Activated naive CD8-positive, alpha-beta T cell treated with anti-CD3 and anti-CD28 coated beads, Interleukin-2, amount 50 U/mL, for 24 hours (primary cell): ENCODE measurements at places on chromosomes 5 and 9.

- no peak for DNase-seq
Observed at GRCh38 chr5:154264549-154265196, 74.1 kb downstream of the GALNT10 start.

DNA sequence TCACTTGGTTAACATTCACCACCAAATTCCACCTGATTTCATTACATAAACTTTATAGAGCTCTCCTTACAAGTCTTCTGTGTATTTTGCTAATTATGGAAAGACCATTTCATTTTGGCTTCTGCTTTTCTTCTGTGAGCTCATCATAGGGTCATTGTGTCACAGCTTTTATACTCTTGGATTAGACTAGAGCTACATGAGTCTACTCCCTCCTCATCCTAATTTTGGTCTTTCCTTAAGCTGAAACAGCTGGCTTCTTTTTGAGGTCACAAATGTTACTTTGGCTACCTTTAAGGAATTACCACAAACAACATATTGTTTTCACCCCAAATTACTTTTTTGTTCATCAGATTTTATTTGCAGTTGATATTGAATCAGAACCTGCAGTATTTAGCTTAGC, 103.0 kb downstream of the NPR3 start:
- no peak for DNase-seq

DNA sequence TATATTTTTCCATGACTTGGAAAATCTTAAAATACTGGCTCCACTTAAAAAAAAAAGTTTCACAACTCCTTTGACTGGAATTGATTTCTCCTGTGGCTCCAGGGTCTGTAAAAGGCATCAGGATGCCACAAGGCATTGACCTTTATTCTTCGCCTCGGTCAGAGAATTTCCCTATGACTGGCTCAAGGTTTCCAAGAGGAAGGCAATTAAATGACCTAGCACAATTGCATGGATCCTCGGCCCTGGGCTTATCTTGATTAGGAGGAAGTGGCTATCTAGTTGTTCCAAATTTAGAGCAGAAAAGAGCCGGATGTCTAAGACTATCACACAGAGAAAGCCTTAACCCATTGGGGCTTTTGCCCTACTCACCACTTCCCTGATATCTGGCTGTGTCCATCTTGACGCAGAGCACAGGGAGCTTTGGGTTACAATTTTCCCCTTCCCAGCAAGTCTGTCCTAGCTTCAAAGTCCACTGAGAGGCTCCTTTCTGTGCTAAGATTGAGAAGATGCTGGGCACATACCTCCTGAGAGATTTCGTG, 56.9 kb upstream of the COL15A1 start:
- DNase-seq = no peak

GRCh38 chr9:125700791-125701190, 6.2 kb downstream of the MAPKAP1 start:
- DNase-seq = peak; percentile 58

- DNase-seq = no peak
Observed at GRCh38 chr5:154447089-154447725, 1.4 kb downstream of the SAP30L start.

GRCh38 chr5:67156976-67157583, 39.5 kb downstream of the CD180 start:
- DNase-seq = peak; percentile 57

DNA sequence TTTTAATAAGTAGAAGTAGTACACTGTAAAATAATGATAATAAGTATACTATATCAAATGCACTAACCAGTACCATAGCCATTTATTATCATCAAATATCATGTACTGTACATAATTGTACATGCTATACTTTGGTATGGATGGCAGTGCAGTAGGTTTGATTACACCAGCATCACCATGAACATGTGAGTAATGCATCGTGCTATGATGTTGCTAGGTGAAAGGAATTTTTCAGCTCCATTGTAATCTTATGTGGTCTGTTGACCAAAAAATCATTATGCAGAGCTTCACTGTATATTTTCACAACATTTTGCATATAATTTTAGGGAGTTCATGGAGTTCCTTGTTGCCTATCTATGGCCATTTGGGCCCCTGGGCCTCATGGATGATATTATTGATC, 72.2 kb upstream of the HMHB1 start:
- no peak for DNase-seq

GRCh38 chr5:80128141-80128540, 93.0 kb downstream of the THBS4 start:
- DNase-seq = no peak

DNA sequence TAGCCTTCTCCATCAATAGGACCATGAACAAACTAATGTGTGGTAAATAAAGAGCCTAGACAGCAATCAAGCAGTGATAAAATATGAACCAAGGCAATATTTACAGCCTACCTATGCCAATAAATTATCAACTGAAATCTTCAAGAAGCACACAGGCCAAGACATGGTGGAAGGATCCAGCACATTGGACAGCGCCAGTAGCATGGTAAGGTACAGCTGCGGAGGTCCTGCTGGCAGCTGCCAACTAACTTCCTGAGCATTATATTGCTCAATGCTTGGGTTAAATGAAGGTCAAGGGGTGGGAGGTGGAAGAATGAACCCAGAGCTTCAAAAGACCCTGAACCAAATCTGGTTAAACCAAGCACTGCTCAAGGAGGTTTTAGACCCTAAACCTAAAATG, 16.5 kb upstream of the SPDL1 start:
- DNase-seq = no peak

GRCh38 chr9:94983552-94983951, 257.1 kb downstream of the AOPEP start:
- DNase-seq = no peak

GRCh38 chr5:160493806-160494338, 72.2 kb downstream of the PTTG1 start:
- no peak for DNase-seq

DNA sequence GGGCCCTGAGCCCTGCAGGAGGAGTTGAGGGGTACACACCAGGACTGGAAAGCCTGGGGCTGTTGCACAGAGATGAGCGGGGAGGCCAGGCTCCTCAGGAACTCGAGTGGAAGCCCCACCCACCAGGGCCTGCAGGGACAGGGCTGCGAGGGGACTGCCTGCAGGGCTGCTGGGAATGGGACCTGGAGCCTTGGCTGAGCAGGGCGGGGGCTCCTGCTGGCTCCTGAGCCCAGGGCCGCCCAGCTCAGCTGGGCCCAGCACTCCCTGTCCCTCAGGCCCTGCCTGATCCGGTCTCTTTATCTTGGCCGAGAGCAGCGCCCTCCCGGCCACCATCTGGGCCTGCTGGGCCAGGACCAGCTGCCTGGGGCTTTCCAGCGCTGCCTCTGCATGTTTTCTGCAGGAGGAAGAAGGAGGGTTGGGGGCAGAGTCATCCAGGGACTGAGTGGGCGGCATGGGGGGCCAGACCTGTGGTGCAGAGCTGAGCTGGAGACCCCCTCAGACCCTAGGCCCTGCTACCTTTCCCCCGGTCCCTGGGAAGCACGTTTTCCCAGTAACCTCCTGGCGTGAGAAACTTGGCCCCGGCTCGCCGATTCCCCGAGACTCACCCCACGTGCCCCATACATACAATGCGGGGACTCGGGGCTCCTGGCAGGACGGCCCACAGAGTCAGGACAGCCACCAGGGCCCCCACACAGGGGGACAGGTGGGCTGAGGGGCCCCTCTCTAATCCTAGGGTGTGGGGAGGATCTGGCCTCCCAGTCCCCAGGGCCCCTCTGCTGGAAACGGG, 9.4 kb downstream of the LCN12 start:
- no peak for DNase-seq

- no peak for DNase-seq
Observed at GRCh38 chr9:70683841-70684240, 269.4 kb upstream of the KLF9 start.

DNA sequence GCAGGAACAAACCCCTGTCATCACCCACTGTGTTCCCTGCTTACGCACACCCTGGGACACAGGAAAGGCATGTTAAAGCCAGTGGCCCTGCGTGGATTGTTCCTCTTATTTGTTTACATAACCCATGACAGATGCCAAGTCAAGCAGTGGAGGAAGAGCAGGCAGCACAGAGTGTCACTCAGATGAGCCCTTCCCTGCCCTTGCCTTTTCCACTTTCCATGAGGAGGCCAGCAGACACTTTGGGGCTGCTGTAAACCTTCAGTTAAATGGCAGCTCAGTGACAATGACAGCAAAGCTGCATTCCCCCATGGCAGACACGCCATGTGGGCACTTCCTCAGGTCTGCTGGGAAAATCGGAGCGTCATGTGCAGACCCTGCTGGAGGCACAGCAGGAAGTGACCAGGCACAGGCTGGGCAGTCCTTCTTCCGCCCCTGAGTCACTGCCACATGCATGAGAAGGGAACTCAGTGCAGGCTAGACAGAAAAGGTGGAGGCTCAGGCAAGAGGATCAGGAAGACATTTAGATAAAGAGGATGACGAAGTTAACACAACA, 216.8 kb upstream of the PIK3R1 start:
- DNase-seq = no peak

GRCh38 chr5:91848453-91848852, 465.3 kb upstream of the ARRDC3 start:
- no peak for DNase-seq

- no peak for DNase-seq
Observed at GRCh38 chr9:89036383-89036782, 45.1 kb downstream of the S1PR3 start.

GRCh38 chr9:88587885-88588649, 53.1 kb downstream of the NXNL2 start:
- DNase-seq = no peak

- no peak for DNase-seq
Observed at GRCh38 chr9:114621975-114622609, 11.0 kb downstream of the TMEM268 start.

DNA sequence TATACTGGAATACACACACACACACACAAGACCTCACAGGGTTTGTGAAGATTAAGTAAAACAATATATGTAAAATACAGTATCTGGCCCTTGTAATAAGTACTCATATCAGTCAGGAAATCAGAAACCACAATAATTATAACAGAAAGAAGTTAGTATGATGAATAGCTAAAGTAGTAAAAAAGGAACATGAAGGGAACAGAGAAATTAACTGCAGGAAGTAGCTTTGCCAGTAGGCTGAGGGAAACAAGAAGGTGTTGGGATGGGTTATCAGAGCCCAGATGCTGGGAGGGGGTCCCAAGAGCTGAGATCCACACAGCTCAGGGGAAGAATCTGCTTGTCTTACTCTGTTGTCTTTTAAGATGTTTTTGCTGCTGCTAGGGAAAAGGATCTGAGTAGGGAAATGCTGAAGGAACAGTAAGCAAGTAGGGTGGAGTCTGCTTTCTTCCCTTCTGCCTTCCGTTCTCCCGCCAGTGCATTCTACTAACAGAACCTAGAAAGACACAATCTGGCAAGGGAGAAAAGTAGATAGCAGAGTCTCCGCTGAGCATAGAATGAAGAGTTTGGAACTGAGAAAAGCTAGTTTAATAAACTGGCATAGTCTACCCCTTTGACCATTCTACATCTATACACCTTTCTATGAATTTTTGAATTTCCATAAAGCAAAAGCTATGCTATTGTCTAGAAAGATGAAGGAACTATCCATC, 55.3 kb upstream of the ALDH1A1 start:
- no peak for DNase-seq

DNA sequence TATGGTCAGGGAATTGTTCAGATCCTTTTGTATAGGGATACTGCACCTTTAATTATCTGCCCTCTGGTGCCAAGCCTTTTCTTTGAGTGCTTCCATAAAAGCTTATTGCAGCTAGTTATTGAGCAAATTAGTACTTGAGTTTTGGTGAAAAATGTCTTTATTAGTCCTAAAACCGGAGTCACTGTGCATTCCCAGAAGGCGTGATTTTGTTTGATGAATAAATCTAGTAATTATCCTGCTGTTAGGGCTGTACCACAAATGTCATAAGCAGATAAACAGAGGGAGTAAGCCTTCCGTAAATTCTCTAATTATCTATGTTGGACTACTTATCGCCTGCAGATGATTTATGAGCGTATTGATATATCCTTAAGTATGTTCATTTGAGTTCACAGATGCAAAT, 620.7 kb upstream of the ARRDC3 start:
- no peak for DNase-seq

DNA sequence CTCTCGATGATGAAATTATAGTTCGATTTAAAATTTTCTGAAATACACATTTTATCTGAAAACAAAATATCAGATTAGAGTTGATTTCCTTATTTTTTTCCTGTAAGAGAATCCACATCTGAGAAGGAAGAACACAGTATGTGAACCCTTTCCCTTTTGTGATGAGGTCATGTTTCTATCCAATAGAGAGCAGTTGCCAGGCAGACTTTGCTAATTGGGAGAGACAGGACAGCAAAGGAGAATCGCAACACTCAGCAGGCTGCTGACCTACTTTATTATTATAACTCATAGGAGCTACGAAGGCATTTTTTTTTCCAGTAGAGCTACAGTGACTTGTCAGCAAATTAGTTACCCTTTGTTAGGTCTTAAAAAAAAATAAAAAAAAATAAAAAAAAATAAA, 242.1 kb downstream of the HCN1 start:
- no peak for DNase-seq

GRCh38 chr9:97311798-97312500, 4.5 kb downstream of the CCDC180 start:
- DNase-seq = no peak

DNA sequence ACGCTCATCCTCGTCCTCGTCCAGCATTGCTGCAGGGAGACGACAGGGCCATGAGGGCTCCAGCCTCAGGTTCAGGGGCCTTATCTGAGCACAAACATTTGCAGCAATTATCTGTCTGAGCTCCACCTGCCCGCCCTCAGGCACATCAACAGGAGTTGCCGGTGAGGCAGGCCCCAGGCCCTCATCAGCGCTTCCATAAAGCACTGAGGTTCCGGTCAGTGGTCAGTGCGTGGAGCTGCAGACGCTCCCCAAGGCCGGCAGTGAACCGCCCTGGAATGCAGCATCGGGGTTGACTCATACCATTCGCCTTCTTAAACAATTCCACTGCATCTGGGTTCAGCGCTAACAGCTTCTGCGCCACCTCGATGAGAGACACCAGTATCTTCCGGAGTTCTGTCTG, 15.2 kb downstream of the UBAC1 start:
- DNase-seq = no peak

DNA sequence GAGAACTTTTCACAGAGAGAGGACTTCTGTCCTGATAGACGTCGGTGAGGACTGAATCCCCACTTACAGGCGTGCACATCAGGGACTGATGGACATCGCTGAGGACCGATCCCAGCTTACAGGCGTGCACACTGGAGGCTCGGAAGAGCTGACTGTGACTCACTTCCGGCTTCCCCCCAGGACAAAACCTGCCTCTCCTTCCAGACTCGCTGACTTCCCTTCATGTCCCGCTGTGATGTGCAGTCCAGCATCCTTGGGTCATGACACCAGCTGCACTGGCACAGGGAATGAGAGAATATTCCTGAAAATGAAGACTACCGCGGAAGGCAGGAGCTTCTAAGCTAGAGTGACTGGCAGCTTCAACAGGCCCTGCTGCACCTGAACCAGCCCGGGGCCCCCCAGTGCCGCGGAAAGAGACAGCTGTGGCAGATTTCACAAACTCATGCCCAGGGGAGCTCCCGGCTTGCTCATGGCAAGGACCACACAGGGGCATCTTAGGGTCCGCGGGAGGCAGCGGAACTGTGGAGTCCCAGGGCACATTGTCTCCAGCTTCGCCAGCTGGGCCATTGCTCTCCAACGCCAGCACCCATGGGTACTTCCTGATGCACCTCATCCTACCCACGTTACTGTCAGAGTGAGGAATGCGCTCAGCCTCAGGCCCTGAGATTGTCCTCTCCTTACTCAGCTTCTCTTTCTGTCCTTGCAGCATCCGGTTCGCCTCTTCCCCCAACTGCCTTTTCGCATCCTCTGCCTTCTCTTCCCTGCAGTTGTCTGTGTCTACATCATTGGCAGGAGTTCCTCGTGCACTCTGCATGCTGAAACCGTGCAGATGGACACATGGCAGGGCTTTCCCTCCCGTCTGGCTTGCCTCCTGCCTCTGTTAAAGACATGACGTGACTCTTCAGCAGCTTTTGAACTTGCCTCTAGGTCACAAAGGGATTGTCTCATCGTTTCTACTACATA, 29.5 kb downstream of the SURF6 start:
- DNase-seq = no peak
